ENCODE measurements at places on chromosomes 2 and 18.

DNA sequence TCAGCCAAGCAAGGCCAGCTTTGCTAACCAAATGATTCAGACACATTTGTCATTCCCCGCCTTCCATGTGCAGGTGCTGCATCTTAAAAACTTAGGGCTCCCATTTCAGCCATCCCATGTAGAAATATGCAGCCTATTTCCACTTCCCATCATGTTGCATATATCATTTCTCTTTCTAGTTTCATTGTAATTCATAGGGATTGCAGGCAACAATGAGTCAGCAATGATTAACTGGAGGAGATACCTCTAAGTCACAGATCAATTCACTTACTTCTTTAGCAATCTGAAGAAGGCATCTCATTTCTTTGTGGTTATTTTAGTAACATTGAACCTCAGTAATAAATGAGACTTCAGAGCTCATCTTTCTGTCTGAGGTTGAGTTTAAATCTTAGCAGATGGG, 276.1 kb upstream of the PKDCC start:
- no peak for DNase-seq

DNA sequence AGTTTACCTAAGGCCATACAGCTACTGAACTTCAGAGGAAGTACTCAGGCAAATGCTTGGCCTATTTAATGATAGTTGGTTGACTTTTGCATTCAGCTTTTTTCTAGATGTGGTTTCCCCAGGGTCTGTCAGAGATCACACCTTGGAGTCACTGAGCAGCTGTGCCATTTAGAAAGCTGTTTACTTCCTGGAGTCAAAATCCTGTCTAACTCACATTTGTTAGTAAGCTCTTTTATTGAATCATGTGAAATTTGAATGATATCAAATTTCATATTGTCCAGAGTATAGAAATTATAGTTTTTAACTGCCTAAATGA, 7.6 kb upstream of the TRIB2 start:
- no peak for DNase-seq

DNA sequence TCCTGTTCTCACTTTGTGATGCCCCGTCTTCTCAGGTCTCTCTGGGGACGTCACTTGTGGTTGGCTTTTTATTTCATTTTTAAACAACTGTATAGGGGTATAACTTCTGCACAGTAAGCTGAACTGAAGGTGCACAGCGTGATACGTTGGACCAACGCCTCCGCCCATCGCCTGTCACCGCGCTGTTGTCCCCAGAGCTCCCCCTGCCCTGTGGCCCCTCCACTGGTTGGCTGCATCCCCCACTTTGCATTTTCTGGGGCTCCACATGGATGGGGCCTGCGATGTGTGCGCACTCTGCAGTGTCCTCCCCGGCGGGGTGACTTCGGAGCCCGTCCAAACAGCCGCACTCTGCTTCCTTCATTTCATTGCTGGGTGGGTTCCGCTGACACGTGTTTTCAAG, 14.3 kb downstream of the GPR35 start:
- DNase-seq = no peak

GRCh38 chr2:46075848-46076247, 221.4 kb upstream of the EPAS1 start:
- DNase-seq = no peak

DNA sequence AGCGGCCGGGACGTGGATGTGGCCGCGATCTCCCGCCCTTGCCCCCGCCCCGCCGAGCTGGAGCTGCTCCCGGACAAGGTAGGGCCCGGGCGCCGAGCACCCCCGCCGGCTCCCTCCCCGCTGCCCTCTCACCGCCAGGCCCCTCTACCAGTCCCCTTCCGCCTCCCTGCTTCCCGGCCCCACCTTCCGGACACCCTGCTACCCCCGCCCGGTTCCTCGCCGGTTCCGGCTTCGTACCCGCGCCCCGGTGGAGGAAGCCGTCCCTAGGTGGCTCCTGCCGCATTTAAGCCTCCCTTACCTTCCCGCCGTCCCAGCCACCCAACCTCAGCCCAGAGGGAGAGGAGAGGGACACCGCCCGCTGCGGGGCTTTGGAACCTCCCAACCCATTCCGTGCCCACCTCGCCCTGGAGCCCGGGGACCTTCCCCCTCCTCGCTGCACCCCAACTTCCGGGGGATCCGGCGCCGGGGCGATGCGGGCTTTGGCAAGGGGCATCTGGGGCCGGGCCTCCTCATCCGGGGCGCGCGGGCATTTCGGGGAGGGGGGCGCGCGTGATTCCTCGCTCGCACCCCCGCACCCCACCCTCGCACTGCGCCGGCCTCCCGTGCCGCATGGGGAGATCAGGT, 475 bp downstream of the B3GNT2 start:
- DNase-seq = peak; percentile 15

All from stimulated activated CD4-positive, alpha-beta T cell treated with anti-CD3 and anti-CD28 coated beads, Interleukin-15, amount 100 ng/mL, for 1 hour (primary cell).